ENCODE measurements at places on chromosomes 12 and 14. TPM values are rescaled to one million over a fixed set of nuclear protein-coding genes. Genes with fewer than 3 reads are reported as not detected.

MORN3 gene
- total RNA-seq = 0.50 TPM

KLRK1 gene
- total RNA-seq = not detected

KLRC4 gene
- total RNA-seq = not detected

NUP37 gene
- 38.8 TPM for total RNA-seq

FAM181A gene
- total RNA-seq = not detected

WDHD1 gene
- total RNA-seq = 11.3 TPM

CCDC38 gene
- total RNA-seq = not detected

LRR1 gene
- total RNA-seq = 10.6 TPM

G2E3 gene
- total RNA-seq = 18.1 TPM

SERPINA5 gene
- not detected for total RNA-seq

RPGRIP1 gene
- total RNA-seq = not detected

ARHGAP9 gene
- not detected for total RNA-seq

TTC9 gene
- 5.8 TPM for total RNA-seq

TSHR gene
- total RNA-seq = not detected

PRIMA1 gene
- not detected for total RNA-seq

MYRFL gene
- total RNA-seq = 0.34 TPM

PPP1R3E gene
- 2.7 TPM for total RNA-seq

NKX2-1 gene
- total RNA-seq = not detected

GUCY2C gene
- total RNA-seq = not detected

DAAM1 gene
- 49.9 TPM for total RNA-seq

TIMM9 gene
- total RNA-seq = 30.1 TPM

MMP19 gene
- total RNA-seq = 0.28 TPM

LMNTD1 gene
- total RNA-seq = 0.14 TPM

DUSP6 gene
- total RNA-seq = 123 TPM

CISTR gene
- total RNA-seq = not detected

RNF212B gene
- total RNA-seq = not detected

ASIC1 gene
- total RNA-seq = 2.1 TPM

PTCSC3 gene
- not detected for total RNA-seq

SMCO3 gene
- total RNA-seq = not detected

RASAL1 gene
- total RNA-seq = 1.8 TPM
